ENCODE measurements at places on chromosomes 3 and 15. TPM values are rescaled to one million over a fixed set of nuclear protein-coding genes. Genes with fewer than 3 reads are reported as not detected.

Gene AAGAB
- total RNA-seq = 54.8 TPM

Gene GABRA5
- total RNA-seq = not detected

Gene CD96
- total RNA-seq = not detected

Gene MYZAP
- total RNA-seq = not detected

Gene ACAA1
- total RNA-seq = 24.0 TPM

Gene ADGRG7
- 2.7 TPM for total RNA-seq

Gene NAA80
- total RNA-seq = 5.3 TPM

Gene ZNF860
- not detected for total RNA-seq

DNA sequence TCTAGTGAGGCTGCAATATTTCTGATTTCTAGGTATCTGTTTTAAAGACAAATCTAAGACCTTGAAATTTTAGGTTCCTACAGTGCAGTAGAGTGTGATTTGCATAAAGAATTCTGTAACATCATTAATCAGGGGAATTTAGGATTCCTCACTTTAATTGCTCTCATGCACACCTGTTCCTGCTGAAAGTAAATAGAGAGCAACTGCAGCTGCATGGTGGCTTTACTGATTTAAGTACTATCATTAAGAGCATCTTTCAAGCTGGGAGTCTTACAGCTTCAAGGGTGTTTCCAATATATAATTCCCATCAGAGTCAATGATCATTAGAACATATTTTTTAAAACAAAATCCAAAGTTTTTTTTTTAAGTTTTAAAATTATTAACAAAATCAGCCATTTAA, 36.0 kb upstream of the C3orf70 start:
- no peak for DNase-seq
- no peaks in the 10 kb centered on the region for H3K4me1 ChIP-seq
- H3K27ac ChIP-seq = no peak overlapping the region
- no peaks in the 10 kb centered on the region for H3K36me3 ChIP-seq

DNA sequence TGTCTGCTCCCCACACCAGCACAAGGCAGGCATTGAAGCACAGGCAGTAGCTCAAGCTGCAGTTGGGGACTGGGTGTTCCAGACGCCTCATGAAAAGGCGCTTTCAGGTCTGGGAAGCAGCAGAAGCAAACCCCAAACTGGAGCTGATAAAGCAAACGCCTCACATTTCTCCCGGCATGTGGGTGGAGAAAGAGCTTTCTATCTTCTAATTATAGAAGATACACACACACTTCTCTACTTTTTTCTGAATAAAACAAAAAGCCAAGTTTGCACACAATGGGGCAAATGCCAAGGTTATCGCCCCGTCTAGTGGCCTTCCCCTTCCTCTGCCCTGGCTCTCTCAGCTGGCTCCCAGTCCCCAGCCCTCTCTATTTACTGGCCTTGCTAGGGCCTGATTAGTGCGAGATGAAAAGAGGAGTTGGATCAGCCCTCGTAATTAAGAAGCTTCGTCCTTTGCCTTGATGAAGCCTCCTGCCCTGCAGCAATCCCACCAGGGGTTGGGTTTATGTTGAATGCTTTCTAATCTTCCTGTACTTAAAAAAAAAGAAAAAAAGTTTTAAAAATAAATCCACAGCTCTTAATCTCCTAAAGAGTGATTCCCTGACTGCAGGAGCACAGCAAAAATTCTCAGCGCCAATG, 120.2 kb downstream of the MEGF11 start:
- DNase-seq = no peak
- no peak overlapping the region for H3K4me3 ChIP-seq
- peaks cover 29% of the 10 kb centered on the region for H3K4me1 ChIP-seq
- H3K27me3 ChIP-seq = peaks cover 5% of the 10 kb centered on the region
- no peaks in the 10 kb centered on the region for H3K36me3 ChIP-seq

DNA sequence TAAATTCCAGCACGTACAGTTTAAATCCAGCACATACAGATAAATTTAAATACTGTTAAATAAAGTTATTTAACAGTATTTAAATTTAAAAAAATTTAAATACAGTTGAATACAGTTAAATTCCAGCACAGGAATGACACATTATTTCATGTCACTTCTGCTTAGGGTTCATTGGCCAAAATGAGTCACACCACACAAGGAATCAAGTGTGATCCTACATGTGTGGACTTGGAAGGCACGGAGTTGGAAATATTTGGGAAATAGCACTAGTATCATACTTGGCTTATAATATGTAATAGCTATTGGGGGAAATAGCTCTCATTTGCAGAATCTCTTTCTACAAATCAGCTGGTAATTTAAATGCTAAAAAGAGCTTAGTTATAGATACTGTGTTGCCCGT, 10.6 kb downstream of the RAB7A start:
- peaks cover 7% of the 10 kb centered on the region for H3K36me3 ChIP-seq
- H3K4me3 ChIP-seq = no peak overlapping the region
- DNase-seq = no peak

- no peaks in the 10 kb centered on the region for H3K27me3 ChIP-seq
- H3K4me3 ChIP-seq = no peak overlapping the region
- H3K4me1 ChIP-seq = peaks cover 4% of the 10 kb centered on the region
- no peak for DNase-seq
- no peaks in the 10 kb centered on the region for H3K36me3 ChIP-seq
- H3K27ac ChIP-seq = no peak overlapping the region
These were observed 193.3 kb downstream of the ISL2 start for GRCh38 chr15:76529911-76530310.

- no peaks in the 10 kb centered on the region for H3K36me3 ChIP-seq
- H3K27ac ChIP-seq = no peak overlapping the region
- H3K4me1 ChIP-seq = no peaks in the 10 kb centered on the region
- no peaks in the 10 kb centered on the region for H3K27me3 ChIP-seq
These were observed 18.8 kb downstream of the HEMK1 start for GRCh38 chr3:50587806-50588758.

DNA sequence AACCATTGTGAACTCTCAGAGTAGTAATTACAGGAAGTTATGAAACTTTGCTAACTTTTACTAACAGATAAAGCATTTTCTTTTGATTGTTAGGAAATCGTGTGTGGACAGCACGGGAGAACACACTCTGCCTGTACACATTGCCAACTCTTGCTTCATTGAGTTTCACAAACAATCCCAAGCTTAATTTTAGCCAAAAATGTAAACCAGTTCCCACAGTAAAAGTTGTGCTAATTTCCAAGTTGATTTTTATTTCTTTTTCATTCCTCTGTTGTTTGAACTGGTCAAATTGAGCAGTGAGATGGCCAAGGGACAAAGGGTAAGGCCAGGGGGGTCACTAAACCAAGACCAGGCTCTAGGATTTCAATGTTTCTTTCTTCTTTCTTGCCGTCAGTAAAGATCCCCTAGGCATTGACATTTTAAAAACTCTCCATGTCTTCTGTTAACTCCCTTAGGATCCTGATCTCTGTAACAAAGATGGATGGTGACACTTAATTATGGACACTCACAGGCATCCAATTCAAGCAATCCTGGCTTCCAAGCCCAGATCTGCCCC, 414.9 kb downstream of the RBMS3 start:
- H3K4me1 ChIP-seq = peaks cover 46% of the 10 kb centered on the region
- DNase-seq = peak; percentile 55
- no peaks in the 10 kb centered on the region for H3K27me3 ChIP-seq
- H3K4me3 ChIP-seq = no peak overlapping the region
- H3K27ac ChIP-seq = peak overlapping the region; percentile 80

GRCh38 chr15:58043192-58043903, 22.2 kb downstream of the ALDH1A2 start:
- no peaks in the 10 kb centered on the region for H3K36me3 ChIP-seq
- no peaks in the 10 kb centered on the region for H3K27me3 ChIP-seq
- H3K4me1 ChIP-seq = peaks cover 11% of the 10 kb centered on the region
- no peak overlapping the region for H3K4me3 ChIP-seq
- no peak overlapping the region for H3K27ac ChIP-seq

DNA sequence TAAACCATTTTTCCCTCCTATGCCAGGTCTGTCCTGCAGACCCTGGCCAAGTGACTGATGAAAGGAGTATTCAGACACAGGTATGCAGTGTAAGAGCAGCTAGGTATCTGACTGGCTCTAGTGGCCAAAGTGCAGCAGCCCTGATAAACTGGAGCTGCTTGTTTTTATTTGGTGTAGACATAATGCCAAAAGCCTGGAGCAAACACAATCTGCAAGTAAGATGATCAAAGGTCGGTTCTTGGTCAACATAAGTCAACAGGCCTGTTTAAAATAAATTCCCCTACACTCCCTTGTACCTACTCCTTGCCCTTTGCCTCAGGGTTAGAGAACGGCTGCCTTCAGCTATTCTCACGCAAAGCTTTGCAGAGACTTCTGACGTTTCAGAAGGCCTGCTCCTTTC, 1003.1 kb downstream of the ZPLD1 start:
- no peak for DNase-seq
- peaks cover 20% of the 10 kb centered on the region for H3K4me1 ChIP-seq
- H3K4me3 ChIP-seq = no peak overlapping the region
- no peaks in the 10 kb centered on the region for H3K36me3 ChIP-seq

DNA sequence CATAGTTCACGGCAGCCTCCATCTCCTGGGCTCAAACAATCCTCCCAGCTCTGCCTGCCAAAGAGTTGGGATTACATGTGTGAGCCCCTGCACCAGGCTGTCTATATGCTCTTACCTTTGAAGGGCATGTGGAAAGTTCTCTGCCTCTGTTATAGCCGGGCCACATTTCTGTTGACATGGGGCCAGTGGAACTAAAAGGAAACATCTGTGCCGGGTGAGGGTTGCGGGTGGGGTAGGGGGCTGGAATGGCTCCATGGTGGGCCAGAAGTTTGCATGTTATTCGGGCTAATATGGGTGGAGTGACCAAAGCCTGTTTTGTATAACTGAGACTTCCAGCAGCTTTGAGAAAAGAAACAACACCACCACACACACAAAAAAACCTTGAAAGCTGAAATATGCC, 8.3 kb upstream of the CLEC3B start:
- H3K27ac ChIP-seq = no peak overlapping the region
- no peaks in the 10 kb centered on the region for H3K27me3 ChIP-seq
- H3K4me3 ChIP-seq = no peak overlapping the region
- DNase-seq = no peak

- peaks cover 51% of the 10 kb centered on the region for H3K4me1 ChIP-seq
- no peak for DNase-seq
- no peaks in the 10 kb centered on the region for H3K27me3 ChIP-seq
- H3K27ac ChIP-seq = no peak overlapping the region
These were observed 94.5 kb downstream of the MAGI1 start for GRCh38 chr3:65944252-65944651.

DNA sequence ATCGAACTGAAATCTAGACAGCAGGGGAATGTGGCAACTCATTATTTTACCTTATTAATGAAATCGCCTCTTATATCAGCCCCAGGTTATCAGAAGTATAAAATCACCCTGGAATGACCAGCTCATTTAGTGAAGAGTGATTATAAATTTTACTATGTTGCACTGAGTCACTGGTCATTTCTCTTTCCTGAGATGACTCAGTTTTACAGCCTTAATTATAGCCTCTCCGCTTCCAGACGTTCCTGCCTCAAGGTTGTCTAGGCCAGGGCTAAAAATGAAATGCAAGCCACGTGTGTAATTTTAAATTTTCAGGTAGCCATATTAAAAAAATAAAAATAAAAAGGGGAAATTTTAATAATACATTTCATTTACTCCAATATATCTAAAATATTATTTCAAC, 33.3 kb downstream of the DET1 start:
- no peak overlapping the region for H3K4me3 ChIP-seq
- H3K27ac ChIP-seq = no peak overlapping the region
- no peaks in the 10 kb centered on the region for H3K4me1 ChIP-seq
- DNase-seq = no peak
- no peaks in the 10 kb centered on the region for H3K27me3 ChIP-seq

- peak; percentile 35 for DNase-seq
- H3K36me3 ChIP-seq = no peaks in the 10 kb centered on the region
- H3K27ac ChIP-seq = no peak overlapping the region
These were observed 8.9 kb upstream of the SEMA5B start for GRCh38 chr3:123036352-123037014.

DNA sequence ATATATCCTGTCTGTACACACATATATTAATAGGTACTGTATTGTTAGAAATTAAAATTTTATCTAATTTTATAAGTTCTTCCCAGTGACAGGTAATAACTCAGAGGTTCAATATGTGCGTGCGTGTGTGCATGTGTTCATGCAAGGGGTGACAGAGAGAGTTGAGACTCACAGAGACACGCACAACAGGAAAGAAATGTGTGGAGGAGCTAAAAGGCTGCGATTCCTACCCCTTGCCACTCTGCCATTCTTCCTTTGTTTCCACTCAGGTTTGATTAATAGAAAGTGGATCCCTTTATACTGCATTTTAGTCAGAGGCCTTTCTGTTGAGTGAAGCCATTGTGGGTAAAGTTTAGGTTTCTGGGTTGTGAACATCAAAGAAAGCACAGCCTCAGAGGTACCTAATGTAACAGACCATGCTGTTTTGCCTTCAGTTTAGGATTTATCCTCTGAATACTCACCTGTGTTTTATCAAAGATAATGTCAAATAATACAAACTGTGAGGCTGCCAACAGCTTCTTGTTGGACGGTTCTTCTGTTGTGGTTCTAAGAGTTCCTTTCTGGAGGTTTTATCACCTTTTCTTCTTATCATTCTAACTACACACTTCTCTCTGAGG, 182.3 kb downstream of the EPHA3 start:
- H3K36me3 ChIP-seq = no peaks in the 10 kb centered on the region
- no peak for DNase-seq
- no peak overlapping the region for H3K27ac ChIP-seq
- H3K4me3 ChIP-seq = no peak overlapping the region
- no peaks in the 10 kb centered on the region for H3K4me1 ChIP-seq
- no peaks in the 10 kb centered on the region for H3K27me3 ChIP-seq

GRCh38 chr3:139608924-139609323, 68.8 kb downstream of the NMNAT3 start:
- no peaks in the 10 kb centered on the region for H3K36me3 ChIP-seq
- H3K4me1 ChIP-seq = peaks cover 3% of the 10 kb centered on the region
- H3K4me3 ChIP-seq = no peak overlapping the region
- H3K27me3 ChIP-seq = no peaks in the 10 kb centered on the region
- DNase-seq = no peak

DNA sequence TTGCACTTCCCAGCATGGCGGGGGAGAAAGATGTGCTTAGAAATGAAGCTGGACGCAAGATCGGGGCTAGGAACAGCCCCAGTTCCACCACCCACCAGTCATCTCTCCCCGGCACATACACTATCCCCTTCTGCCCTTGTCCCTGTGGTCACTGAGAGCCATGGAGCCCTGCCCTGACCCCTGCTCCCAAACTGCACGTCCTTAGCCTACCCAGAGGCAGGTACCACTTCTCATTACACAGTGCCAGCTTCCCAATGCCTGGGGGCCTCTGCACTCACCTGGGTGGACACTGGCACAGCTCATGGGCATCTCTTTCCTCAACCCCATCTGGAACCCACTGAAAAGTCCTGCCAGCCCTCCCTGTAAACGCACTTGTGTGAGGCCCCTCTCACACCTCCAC, 139.3 kb upstream of the PRR20G start:
- H3K4me3 ChIP-seq = no peak overlapping the region
- no peaks in the 10 kb centered on the region for H3K36me3 ChIP-seq
- H3K27me3 ChIP-seq = peaks cover 69% of the 10 kb centered on the region
- DNase-seq = no peak
- no peak overlapping the region for H3K27ac ChIP-seq

DNA sequence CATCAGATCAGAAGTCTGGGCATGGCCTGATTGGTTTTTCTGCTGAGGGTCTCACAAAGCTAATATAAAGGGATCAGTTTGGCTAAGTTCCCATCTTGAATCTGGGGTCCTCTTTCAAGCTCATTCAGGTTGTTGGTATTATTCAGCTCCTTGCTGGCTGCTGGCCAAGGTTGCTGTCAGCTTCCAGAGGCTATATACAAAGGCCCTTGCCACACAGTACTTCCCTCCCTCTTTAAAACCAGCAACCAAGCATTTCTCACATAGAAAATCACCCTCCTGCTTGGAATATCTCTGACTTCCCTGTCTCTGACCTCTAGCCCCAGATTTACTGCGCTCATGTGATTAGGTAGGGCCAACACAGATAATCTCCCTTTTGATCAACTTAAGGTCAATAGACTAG, 442.9 kb downstream of the ERC2 start:
- peak; percentile 40 for DNase-seq
- H3K36me3 ChIP-seq = no peaks in the 10 kb centered on the region
- H3K4me3 ChIP-seq = no peak overlapping the region
- H3K4me1 ChIP-seq = peaks cover 28% of the 10 kb centered on the region
- H3K27me3 ChIP-seq = no peaks in the 10 kb centered on the region
- H3K27ac ChIP-seq = peak overlapping the region; percentile 93

Measured in A673 (cell line).